ENCODE measurements at places on chromosomes 7 and 10.

DNA sequence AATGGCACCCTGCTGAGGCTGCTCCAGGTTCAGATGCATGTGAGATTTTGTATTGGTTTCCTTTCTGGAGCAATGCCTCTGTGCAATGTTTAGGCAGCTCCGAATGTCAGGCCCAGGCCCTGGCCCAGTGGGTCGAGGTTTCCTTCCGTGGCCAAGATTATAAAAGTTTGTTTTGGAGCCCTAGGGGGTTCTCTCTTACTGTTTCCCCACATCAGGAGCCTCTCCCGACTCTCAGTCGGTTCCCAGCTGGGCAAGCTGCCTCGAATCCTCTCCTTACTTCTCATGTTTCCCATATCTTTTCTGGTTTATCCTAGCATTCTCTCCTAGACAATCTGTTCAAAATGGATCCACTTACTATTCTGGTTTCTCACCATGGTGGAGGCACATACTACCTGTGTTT, 11.0 kb downstream of the TMEM140 start:
- DNase-seq: no peak

- no peak for DNase-seq
Observed at GRCh38 chr10:105252911-105253310, 611.8 kb downstream of the SORCS3 start.

- no peak for DNase-seq
Observed at GRCh38 chr10:44470784-44471183, 85.9 kb upstream of the CXCL12 start.

DNA sequence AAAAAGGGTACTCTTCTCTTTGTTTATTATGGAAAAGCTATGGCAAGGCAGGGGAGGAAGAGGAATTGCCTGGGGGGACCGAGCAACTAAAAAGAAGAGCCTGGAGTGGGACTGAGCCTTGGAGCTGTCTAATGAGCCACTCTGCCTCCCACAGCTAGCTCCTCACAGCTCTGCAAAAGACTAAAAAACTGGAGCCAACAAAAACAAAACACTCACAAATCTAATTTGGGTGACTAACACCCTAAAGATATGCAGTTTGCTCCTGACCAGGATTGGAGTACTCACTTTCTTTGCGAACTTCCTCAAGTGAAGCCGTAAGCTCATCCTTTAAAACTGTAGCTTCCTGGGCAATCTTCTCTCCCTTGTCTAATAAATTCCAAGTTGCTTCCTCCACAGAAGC, 89.4 kb downstream of the CTNNA3 start:
- DNase-seq: no peak

GRCh38 chr10:25614652-25615051, 319.4 kb upstream of the MYO3A start:
- DNase-seq: no peak

DNA sequence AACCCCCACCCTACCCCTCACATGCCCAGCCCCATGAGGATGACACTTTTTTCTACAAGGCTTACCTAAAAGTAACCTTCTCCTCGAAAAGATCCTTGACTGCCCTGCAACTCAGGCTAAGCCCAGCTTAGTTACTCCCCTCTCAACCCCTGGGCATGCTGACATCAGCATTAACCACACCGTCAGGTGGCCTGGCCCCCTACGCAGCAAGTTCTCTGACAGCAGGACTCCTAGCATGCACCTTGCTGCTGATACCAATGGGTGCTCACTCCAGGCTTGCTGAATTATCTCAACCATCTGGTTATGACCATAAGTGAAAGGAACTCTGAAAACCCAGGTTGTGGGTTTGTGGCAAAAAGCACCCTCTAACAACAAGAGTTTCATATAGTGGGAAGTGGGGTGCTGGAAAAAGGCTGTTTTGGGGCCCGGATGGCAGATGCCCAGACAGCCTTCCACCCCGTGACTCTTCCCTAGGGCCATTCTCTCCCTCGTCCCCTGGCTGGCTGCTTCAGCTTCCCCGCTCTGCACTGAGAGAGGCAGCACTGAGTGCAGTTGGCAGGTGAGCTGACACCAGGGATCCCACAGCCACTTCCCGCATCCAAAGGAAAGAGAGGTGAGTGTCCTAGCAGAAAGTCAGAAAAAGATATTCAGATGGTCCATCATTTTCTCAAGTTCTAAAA, 518.9 kb downstream of the KCNMA1 start:
- no peak for DNase-seq

- DNase-seq: no peak
Observed at GRCh38 chr7:70415179-70415972, 716.6 kb upstream of the GALNT17 start.

DNA sequence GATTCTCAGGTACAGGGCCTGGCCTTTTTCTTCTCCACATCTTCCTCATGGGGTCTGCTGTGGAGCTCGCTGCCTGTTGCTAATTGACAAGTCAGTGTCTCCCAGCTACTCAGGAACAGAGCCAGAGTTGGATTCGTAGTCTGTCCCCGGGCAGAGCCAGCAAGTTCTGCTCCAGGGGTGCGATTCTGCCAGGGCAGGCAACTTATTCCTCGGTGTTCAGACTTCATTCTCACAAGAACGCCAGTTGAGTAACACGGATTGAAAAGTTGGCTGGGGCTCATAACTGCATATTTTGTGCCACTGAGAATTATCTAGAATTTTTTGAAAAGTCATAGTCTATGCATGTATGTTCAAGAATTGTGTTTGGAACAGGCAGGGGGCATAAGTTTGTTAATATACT, 336.7 kb upstream of the NPVF start:
- no peak for DNase-seq

- no peak for DNase-seq
Observed at GRCh38 chr10:43794181-43794815, 145.6 kb upstream of the ZNF32 start.

- no peak for DNase-seq
Observed at GRCh38 chr10:119981826-119982225, 89.3 kb downstream of the SEC23IP start.

- no peak for DNase-seq
Observed at GRCh38 chr7:107946451-107946850, 55.5 kb downstream of the DLD start.
